Activated CD4-positive, alpha-beta T cell treated with anti-CD3 and anti-CD28 coated beads, Interleukin-2, amount 50 U/mL, for 24 hours (primary cell): ENCODE measurements at places on chromosomes 5 and 9.

- no peak for DNase-seq
Observed at GRCh38 chr9:108463932-108464606, 391.7 kb downstream of the ACTL7B start.

DNA sequence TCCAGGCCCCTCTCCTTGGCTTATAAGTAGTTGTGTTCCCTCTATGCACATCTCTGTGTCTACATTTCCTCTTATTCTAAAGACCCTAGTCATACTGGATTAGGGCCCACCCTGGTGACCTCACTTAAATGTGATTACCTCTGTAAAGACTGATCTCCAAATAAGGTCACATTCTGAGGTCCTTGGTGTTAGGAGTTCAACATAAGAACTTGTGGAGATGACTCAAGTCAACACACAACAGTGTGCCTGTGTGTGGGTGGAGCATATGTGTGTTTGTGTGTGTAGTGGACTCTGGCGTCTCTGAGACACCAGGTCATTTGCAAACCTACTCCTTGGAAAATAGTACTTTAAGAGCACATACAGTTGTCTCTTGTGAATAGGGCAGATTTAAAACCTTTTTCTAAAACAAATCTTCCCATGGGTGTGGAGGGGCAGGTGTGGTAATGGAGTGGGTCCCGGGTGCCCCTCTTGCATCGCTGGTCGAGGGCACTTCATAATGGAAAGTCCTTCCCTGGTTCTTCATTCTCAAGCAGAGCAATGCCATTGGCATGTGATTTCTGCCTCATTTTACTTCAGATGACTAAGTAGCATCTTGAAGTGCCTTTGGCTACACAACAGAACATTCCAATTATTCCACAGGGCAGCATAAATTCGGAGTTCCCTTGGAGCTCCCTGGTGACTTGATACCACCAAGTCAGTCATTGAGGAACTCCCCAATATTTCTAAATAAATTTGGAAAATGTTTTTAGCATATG is 84.4 kb downstream of the C9orf152 start:
- no peak for DNase-seq

GRCh38 chr5:139906661-139907060 is 111.1 kb downstream of the PSD2 start:
- DNase-seq, result no peak

DNA sequence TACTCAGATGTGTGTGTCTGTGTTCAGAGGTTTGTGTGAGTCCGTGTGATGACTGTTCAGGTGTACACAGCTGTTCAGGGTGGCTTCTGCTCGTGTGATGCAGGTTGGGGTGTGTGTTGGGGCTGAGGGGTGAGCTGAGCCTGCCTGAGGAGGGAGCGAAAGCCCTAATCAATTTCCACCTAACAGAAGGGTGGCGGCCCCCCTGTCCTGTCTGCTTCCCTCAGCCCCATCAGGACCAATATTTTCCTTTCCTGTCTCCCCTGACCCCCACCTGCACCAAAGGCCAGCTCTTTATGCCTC is 30.2 kb downstream of the LHX2 start:
- no peak for DNase-seq

DNA sequence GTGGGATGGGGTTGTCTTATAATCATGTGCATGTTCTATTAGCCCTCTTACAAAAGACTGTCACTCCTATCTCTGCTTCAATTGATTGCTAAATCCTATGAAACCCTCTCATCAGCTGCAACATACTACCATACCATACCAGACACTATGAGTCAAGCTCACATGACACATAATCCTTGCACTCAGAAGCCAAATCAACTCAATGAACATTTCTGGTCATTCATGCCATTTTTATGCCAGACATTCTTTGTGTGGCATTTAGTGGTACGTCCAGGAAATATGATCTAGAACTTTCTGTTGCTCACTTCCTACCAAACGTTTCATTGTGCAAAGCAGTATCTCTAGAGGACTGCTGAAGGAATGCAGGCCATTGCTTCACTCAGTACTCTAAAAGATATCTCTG is 159.2 kb upstream of the GNA14 start:
- no peak for DNase-seq

DNA sequence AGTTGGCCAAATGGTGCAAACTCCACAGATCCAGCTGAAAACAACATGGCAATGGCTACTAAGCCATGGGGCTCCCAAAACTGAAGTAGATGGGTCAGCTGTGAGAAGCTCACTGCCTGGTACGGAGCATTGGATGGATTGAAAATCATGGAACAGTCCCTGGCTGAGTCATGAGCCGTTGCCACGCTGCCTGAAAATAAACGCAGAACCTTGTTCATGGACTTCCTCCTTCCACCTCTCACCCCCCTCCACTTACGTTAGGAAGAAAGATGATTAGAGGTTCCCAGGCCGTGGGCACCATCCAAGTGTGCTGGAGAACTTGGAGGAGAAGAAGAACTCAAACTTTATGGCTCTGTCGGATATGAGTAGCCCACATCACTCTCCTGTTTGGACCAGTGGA is 6.8 kb upstream of the DIPK1B start:
- no peak for DNase-seq

DNA sequence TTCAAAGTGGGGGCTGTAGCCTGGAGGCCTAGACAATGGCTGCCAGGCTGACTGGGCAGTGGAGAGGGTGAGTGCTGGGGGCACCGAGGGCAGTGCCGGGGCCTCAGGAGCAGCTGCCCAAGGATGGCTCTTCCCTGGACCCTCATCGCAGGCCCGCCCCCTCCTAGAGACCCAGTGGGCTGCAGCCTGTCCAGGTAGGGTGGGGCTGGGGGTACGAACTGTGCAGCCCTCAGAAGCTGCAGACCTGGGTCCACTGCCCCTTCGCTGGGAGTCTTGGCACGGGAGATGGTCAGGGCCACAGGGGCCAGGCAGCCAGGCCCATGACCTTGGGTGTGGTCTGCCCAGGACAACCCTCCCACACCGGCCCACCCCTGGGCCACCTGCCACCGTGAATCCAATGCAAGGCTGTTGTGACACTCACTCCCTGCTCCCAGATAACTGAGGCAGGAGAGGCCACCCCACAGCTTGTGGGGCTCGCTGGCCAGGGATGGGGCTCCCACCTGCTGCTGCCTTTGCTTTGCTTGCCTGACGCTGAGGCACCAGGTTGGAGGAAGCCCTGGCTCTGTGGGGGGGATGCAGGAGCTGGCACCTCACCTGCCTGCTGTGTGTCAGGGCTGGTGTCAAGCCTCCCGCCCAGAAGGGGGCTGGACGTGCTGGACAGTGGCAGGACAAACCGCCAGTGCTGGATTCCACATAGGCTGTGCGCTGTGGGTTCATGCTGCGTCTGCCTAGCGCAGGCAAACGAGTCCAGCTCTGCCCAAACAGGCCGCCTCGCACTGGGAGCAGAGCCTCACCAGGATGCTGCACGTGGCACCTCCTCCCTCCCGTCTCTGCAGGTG is 23.1 kb upstream of the SLC9A3 start:
- no peak for DNase-seq

GRCh38 chr9:121262953-121263352 is 5.0 kb upstream of the GSN start:
- DNase-seq, result no peak
